ENCODE measurements at places on chromosomes 7 and 10. TPM values are rescaled to one million over a fixed set of nuclear protein-coding genes. Genes with fewer than 3 reads are reported as not detected.

- no peaks in the 10 kb centered on the region for H3K36me3 ChIP-seq
- no peak overlapping the region for H3K27ac ChIP-seq
- H3K4me1 ChIP-seq, result no peaks in the 10 kb centered on the region
- no peak for DNase-seq
- H3K4me3 ChIP-seq, result no peak overlapping the region
These were observed 31.4 kb downstream of the ANK3 start for GRCh38 chr10:60358282-60358681.

DNA sequence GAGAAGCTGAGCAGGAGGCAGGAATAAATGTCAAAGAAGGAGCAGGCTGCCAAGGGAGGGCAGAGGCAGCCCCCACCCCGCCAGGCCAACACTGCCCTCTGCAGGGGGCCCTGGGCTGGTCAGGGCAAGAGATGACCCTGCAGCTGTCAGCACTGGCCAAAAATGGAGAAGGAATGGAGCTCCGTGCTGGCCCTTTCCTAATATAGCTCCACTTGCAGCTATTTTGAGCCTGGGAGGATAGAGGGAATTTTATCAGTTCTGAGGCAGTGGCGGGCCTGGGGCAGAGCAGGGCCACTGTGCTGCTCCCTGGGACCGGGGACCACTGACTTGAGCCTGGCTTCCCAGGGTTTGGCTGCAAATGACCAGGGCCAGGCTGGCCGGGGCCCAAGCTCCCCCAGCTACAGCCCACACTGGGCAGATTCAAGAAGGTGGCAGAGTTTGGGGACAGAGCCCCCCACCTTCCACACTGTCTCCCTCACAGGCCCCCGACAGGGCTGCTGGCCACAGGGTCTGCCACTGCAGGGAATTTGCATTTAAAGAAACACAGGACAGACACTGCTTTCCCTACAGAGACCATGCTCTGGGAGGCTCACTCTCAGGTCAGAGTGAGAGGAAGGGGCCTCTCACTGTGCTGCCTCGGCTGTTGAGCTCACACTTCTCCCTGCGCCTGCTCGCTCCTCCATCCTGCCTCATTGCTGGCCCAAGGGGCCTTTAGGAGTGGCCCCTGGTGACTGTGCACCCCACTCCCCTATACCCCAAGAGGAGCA, 16.2 kb downstream of the LDB3 start:
- no peaks in the 10 kb centered on the region for H3K4me1 ChIP-seq
- no peaks in the 10 kb centered on the region for H3K36me3 ChIP-seq
- no peak for DNase-seq
- no peak overlapping the region for H3K27ac ChIP-seq

- no peak overlapping the region for H3K4me3 ChIP-seq
- no peak overlapping the region for H3K27ac ChIP-seq
- no peaks in the 10 kb centered on the region for H3K36me3 ChIP-seq
- no peaks in the 10 kb centered on the region for H3K27me3 ChIP-seq
- DNase-seq, result no peak
These were observed 35.2 kb downstream of the MGAM start for GRCh38 chr7:142030848-142031247.

DNA sequence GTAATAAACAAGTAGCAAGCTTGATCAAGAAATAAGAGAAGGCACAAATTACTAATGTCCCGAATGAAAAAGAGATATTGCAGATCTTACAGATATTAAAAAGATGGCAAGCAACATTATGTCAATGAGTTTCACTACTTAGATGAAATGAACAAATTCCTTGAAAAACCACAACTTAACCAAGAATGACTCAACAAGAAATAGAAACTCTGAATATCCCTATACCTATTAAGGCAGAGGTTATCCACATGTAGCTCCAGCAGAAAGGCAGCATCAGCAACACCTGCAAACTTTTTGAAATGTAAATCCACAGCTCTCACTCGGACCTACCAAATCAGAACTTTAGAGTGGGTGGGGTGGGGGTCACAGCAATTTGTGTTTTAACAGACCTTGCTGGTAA, 33.6 kb downstream of the PDE1C start:
- H3K27me3 ChIP-seq, result no peaks in the 10 kb centered on the region
- H3K4me1 ChIP-seq, result peaks cover 9% of the 10 kb centered on the region
- no peak for DNase-seq
- no peak overlapping the region for H3K27ac ChIP-seq

DNA sequence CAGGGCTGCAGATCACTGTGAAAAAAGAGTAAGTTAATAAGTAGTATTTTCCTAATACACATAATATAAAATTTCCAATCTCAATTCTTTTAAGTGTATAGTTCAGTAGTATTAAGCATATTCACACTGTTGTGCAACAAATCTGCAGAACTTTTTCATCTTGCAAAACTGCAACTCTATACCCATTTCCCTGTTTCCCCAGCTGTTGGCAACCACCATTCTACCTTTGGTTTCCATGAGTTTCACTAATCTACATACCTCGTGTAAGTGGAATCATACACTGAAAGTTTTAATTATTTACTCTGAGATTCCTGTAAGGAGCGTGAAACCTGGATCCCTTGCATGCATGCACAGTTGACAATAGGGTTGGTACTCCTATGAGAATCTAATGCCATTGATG, 155.4 kb downstream of the ZPBP start:
- H3K4me3 ChIP-seq, result no peak overlapping the region
- no peaks in the 10 kb centered on the region for H3K27me3 ChIP-seq
- no peaks in the 10 kb centered on the region for H3K36me3 ChIP-seq
- H3K4me1 ChIP-seq, result no peaks in the 10 kb centered on the region

DNA sequence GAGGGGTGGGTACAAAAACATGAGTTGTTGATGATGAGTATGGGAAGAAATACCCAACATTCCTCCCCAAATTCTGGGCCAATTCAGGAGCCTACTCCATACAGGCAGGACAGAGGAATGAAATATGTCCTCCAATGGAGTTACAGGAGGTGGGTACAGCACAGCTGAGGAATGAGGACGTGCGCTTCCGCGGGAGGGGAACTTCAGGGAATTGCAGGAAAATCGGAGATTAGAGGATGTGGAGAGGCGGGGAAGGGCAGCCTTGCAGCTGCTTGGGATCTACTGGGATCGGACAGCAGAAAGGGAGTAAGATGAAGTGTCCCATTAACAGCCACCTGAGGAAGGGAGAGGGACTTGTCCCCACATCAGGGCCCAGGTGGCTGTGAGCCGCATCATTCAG, 50.2 kb downstream of the PDIA4 start:
- no peak overlapping the region for H3K27ac ChIP-seq
- peaks cover 4% of the 10 kb centered on the region for H3K4me1 ChIP-seq
- H3K27me3 ChIP-seq, result no peaks in the 10 kb centered on the region
- DNase-seq, result no peak
- H3K36me3 ChIP-seq, result no peaks in the 10 kb centered on the region

Gene AKR1D1
- not detected for total RNA-seq

Gene GRID1
- total RNA-seq, result 1.5 TPM

Measured in pancreas (tissue), 10 donors.